ENCODE measurements at places on chromosomes 7 and 10.

GRCh38 chr7:111041577-111041976 lies 49.4 kb upstream of the LRRN3 start:
- no peak for DNase-seq

GRCh38 chr10:71393841-71394475 lies 2.8 kb upstream of the CDH23 start:
- no peak for DNase-seq

DNA sequence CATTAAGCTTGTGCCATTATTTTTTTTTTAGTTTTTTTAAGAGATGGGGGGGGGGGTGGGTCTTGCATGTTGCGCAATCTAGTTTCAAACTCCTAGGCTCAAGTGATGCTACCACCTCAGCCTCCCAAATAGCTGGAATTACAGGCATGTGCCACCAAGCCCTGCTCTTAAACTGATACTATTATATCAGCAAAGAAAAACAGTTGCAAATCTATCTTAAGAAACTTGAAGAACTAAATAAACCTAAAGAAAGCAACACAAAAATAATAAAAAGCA lies 47.5 kb downstream of the BRAF start:
- DNase-seq = no peak

DNA sequence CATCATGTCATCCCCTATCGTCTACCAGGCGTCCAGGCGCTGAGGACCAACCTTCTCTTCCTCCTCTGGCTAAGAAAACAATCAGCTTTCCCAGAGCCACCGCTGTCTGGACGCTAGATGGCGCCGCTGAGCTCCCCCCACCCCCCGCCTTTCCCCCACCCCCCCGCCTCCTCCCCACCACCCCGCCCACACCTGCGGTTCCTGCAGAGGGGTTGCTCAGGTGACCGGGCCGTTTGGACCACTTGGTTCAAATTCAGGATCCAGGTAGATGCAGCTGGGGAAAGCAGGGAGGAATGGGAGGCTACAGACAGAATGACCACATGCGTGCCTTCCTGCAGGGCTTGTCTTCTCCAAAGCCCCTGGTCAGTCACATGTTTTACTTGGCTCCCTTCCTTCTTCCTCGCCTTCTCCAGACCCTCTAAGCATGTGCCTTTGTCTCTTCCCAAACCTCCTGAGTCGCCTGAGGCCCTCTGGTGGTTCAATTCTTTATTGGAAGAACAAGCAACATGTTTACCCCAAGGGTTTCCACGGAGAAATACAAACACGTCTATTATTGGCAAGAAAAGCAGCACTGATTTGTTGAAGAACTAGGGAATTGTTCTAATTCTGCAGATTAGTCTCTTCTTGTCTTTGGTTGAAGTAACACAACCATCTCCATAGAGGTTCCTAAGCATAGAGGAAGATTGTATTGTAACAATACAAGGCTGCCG lies 24.7 kb downstream of the AOC1 start:
- peak; percentile 57 for DNase-seq

DNA sequence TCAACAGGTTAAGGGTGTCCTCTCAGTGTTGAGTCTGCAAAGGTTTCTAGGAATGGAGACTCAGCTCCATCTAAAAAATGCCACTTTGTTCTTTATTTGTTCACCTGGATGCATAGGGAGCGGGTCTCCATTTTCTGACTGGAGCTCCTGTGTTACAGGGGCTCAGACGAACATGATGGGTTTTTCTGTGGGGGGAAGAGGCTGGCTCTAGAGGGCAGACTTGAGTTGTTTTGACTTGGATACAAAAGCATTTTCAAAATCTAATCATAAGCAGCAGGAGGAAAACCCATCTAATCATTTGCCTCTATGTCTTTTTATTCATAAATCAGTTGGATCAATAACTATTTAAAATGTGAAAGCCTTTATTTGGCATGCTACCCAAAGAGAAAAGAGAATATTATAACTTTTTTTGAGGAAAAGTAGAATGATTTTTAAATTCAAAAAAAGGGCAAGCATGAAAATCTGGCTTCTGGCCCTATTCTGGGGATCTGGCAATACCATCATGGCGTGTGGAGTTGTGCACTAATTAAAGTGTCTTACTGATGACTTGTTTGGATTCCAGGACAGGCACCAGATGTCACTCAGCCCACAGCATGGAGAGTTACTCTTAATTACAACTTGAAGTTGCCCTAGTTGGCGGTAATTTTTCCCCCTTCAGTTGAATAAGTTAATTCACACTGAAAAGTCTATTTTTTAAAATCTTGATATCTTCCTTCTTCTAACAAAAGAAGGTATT lies 594.9 kb downstream of the REEP3 start:
- peak; percentile 1 for DNase-seq

GRCh38 chr10:100805543-100806355 lies 60.4 kb downstream of the PAX2 start:
- no peak for DNase-seq

GRCh38 chr10:34615770-34616169 lies 199.3 kb downstream of the PARD3 start:
- no peak for DNase-seq

GRCh38 chr7:55031075-55031474 lies 12.3 kb downstream of the EGFR start:
- DNase-seq = no peak

DNA sequence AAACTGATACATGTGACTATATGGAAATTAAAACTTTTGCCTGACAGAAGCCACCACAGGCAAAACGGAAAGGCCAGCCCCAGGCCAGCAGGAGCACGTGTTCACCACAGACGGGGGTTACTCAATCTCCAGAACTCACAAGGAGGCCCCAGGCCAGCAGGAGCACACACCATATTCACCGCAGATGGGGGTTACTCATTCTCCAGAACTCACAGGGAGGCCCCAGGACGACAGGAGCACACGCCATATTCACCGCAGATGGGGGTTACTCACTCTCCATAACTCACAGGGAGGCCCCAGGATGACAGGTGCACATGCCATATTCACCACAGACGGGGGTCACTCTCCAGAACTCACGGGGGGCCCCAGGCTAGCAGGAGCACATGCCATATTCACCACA lies 61.5 kb downstream of the NKX6-2 start:
- DNase-seq = no peak

DNA sequence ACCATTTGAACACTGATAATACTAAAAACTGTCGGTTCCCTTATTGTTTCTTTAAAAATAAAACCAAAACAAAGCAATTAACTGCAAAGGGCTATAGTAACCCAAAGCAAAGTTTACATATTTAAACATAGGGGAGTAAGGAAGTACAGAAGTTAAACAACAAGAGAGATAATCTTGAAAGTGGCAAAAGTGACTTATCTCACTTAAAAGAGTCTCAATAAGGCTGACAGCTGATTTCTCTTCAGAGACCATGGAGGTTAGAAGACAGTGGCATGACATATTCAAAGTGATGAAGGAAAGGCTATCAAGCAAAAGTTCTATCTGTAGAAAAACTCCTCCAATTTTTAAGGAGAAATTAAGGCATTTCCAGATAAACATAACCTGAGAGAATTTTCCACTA lies 233.5 kb upstream of the HDAC9 start:
- no peak for DNase-seq

- DNase-seq = no peak
Measured at GRCh38 chr10:115402699-115403098, 309.5 kb downstream of the ATRNL1 start.

GRCh38 chr10:121615435-121615793 lies 17.2 kb upstream of the FGFR2 start:
- DNase-seq = no peak

Measured in SW 1271 (cell line).